ENCODE measurements at places on chromosomes 5 and 9.
A peak's percentile ranks its signal among the peaks of the same experiment; 100 is the strongest.

GRCh38 chr9:15444141-15444540 lies 21.5 kb downstream of the SNAPC3 start:
- H3K27ac ChIP-seq, result no peak overlapping the region
- DNase-seq, result no peak
- peaks cover 5% of the 10 kb centered on the region for H3K4me1 ChIP-seq
- H3K4me3 ChIP-seq, result no peak overlapping the region
- H3K36me3 ChIP-seq, result peaks cover 29% of the 10 kb centered on the region

DNA sequence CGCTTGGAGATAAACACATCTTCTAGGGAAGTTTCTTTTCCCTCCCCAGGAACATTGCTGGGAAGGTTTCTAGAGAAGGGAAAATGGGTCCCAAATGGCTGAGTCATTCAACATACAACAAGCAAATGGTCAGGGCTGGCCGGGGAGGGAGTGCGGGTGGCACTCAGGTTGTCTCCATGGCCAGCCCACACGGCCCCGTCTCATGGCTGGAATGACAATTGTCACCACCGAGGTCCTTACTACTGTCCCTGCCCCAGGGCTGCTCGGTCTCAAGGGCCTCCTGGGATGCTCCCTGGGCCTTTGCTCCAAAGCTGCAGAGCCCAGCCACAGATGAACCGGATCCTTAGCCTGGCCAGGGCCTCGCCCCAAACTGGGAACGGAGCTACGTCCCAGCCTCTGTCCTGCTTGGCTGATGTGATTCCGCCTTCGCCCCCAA lies 121.9 kb downstream of the FGF18 start:
- H3K27me3 ChIP-seq, result peaks cover 6% of the 10 kb centered on the region
- no peak overlapping the region for H3K27ac ChIP-seq
- no peak for DNase-seq
- H3K4me3 ChIP-seq, result no peak overlapping the region
- H3K36me3 ChIP-seq, result no peaks in the 10 kb centered on the region

DNA sequence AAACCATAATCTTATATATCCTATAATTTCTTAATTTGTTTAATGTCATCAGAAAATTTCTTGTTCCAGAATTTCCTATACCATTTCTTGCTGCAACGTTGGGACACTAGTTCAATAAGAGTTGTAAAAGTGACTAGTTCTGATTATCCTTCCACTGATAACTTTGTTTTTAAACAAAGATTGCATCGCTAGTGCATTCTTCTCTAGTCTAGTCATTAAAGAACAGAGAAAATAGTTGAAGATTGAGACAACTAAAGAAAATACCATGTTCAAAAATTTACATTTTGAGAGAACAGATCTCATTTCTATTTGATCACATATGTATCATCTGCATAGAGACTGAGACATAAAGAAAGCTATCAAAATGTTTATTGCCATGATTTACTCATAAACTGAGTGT lies 1888.2 kb downstream of the EFNA5 start:
- no peaks in the 10 kb centered on the region for H3K27me3 ChIP-seq
- H3K4me3 ChIP-seq, result no peak overlapping the region
- DNase-seq, result no peak
- no peak overlapping the region for H3K27ac ChIP-seq

- DNase-seq, result no peak
- no peak overlapping the region for H3K27ac ChIP-seq
- no peaks in the 10 kb centered on the region for H3K36me3 ChIP-seq
Measured at GRCh38 chr9:13941714-13942113, 372.2 kb downstream of the NFIB start.

GRCh38 chr5:149521739-149522685 lies 29.2 kb downstream of the CSNK1A1 start:
- H3K36me3 ChIP-seq, result peaks cover 15% of the 10 kb centered on the region
- H3K27me3 ChIP-seq, result no peaks in the 10 kb centered on the region
- H3K27ac ChIP-seq, result peak overlapping the region; percentile 88
- H3K4me1 ChIP-seq, result peaks cover 33% of the 10 kb centered on the region

DNA sequence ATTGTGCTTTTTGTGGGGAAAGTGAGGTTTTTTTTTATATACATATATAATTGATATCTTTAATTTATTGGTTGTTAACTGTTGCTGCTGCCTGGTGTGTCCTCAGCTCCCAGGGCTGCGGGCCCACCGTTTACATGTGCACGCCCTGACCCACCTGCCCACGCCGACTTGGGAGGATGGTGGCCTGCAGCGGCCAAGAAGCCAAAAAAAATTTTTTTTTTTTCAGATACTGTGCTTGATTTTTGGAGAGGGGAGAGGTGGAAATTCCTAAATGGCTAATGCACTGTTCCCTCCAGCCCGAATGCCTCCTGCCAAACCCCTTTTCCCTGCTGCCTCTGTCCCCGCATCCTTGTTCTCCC lies 32.0 kb upstream of the HMCN2 start:
- H3K27me3 ChIP-seq, result peaks cover 3% of the 10 kb centered on the region
- DNase-seq, result no peak
- H3K36me3 ChIP-seq, result no peaks in the 10 kb centered on the region
- no peak overlapping the region for H3K4me3 ChIP-seq
- no peak overlapping the region for H3K27ac ChIP-seq
- H3K4me1 ChIP-seq, result peaks cover 7% of the 10 kb centered on the region

DNA sequence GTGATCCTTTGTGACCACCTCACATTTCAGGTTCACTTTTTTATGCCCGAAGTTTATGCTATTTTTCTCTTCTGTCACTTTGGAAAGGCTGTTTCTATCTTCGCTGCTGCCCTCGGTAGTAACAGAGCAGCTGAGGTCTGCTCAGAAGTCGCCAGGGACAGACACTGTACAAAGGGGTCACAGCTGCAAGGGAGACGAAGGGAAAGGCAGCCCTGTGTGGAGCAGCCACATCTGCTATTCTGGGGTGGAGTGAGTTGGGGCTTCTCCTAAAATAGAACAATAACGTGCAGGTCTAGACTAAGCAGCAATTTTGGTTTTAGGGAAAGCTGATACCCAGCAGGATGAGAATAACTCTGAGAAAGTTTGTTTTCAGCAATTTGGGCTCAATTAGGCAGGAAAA lies 72.5 kb downstream of the ACTL7B start:
- no peak overlapping the region for H3K4me3 ChIP-seq
- H3K27ac ChIP-seq, result peak overlapping the region; percentile 6
- peaks cover 28% of the 10 kb centered on the region for H3K4me1 ChIP-seq
- H3K36me3 ChIP-seq, result no peaks in the 10 kb centered on the region

DNA sequence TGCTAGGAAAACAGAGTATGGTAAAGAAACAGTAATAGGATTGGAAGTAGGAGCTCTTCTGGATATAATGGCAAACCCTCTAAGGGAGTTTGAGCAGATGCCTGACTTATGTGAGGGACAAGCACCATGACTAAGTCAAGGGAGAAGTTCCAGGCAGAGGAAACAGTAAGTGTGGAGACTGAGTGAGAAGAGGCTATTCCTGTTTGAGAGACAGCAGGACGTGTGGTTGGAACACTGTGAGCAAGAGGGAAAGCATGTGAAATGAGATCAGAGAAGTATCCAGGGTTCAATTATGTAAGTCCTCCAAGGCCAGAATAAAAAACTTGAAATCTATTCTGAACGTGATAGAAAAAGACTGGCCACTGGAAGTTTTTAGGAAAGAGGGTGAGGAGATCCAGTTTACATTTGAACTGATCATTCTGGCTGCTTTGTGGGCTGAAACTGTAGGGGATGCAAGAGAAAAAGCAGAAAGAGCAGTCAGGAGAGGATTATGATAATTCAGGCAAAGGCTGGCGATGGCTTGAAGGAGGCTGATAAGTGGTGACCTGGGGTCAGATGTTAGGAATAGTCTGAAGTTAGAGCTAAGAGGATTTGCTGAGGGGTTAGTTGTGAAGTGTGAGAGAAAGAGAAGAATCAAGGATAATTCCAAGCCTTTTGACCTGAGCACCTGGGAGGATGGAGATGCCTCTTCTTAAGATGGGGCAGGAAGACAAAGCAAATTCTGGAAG lies 19.2 kb downstream of the DMAC1 start:
- peaks cover 2% of the 10 kb centered on the region for H3K36me3 ChIP-seq
- no peaks in the 10 kb centered on the region for H3K27me3 ChIP-seq
- H3K4me3 ChIP-seq, result no peak overlapping the region
- H3K27ac ChIP-seq, result no peak overlapping the region
- DNase-seq, result no peak

- H3K4me3 ChIP-seq, result no peak overlapping the region
- peaks cover 23% of the 10 kb centered on the region for H3K4me1 ChIP-seq
- DNase-seq, result no peak
- no peak overlapping the region for H3K27ac ChIP-seq
- H3K27me3 ChIP-seq, result no peaks in the 10 kb centered on the region
Measured at GRCh38 chr9:21102305-21102704, 24.6 kb upstream of the IFNB1 start.

GRCh38 chr5:80125022-80125961 lies 90.1 kb downstream of the THBS4 start:
- peaks cover 20% of the 10 kb centered on the region for H3K4me1 ChIP-seq
